ENCODE measurements at places on chromosomes 1 and 21.

- DNase-seq: no peak
Observed at GRCh38 chr1:163672976-163673758, 351.4 kb downstream of the NUF2 start.

- no peak for DNase-seq
Observed at GRCh38 chr21:37509802-37510393, 143.3 kb downstream of the DYRK1A start.

DNA sequence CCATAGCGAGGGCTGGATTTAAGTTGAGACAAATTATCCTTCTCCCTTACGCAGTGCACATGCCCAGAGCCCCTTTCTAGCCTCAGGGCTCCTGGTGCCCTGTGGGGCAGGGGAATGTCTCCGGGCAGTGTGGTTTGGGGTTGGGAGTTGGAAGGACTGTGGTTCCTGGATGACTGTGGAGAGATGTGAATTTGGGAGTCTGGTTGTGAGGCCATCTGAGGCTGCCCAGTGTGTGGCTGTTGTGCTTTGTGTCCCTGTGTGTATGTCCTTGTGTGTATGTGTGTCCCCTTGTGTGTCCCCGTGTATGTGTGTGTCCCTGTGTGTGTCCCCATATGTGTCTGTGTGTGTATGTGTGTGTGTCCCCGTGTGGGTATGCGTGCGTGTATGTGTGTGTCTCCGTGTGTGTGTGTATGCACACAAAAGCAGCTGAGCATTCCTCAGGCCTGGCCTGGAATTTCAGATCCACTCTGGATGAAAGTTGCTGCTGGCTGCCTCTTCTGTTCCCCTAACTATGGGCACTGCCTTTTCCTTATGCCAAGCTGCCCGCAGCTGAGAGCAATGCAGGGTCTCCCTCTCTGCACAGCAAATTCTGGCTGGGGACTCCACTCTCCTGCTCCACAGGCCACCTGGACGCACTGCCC lies 65.4 kb downstream of the UBIAD1 start:
- no peak for DNase-seq

GRCh38 chr1:84998642-84999280 lies 1.8 kb upstream of the MCOLN2 start:
- peak; percentile 21 for DNase-seq

DNA sequence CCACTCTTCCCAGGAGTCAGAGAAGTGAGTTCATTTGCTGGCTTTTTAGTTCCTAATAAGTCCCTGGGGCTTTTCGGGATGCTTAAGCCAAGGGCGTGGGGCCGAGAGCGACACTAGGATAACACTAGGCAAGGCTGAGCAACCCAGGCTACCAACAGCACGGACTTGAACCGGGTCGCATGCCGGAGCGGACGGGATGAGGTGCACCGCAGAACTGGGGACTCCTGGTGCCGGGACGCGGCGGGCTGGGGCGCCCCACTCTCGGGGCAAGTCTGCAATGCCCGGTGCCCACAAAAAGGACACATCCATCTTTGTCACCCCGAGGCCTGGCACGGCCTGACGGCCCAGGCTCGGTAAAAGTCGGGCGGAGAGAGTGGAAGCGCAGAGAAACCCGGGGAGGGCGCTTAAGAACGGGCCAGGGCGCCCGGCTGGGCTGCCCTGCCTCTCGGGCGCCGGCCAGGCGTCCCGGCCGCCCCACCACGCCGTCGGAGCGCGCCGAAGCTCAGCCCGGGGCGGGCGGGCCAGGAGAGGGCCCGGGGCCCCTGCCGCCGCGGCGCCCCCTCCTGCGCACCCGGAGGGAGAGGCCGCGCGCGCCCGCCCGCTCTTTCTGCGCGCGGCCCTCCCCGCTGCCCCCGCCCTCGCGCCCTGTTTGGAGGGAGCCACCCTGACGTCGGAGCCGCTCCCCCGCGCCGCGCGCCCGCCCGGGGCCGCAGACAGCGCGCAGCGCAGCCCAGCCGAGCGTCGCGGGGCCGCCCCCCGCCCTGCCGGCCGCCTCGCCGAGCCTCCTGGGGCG lies at the start of gene NBL1:
TSS of gene NBL1 (plus strand) at position 710 of the 793 bp plus-strand sequence. CDS start 10,720 bp downstream, outside the sequence.
- DNase-seq: no peak

- peak; percentile 55 for DNase-seq
Observed at GRCh38 chr21:46191257-46191685, 7.0 kb upstream of the SPATC1L start.

DNA sequence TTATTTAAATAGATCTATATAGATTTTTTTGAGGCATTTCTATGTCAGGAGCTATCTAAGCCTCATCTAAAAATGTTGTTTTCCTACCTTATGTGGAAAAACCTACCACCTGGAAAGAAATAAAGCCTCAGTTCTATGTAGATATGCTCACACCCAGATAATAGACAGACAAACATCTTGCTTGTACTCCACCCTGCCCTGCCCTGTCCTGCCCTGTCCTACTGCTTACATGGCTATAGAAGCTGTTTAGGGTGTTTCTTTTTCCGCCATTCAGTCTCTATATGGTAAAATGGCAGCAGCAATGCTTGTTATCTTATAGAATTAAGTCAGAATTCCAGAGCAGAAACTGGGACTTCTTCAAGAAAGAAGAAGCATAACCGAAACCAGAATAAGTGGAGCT lies 13.4 kb downstream of the CTTNBP2NL start:
- DNase-seq: no peak
